Cortex of kidney (tissue), 1 donor: ENCODE measurements at places on chromosomes 7 and 10.

DNA sequence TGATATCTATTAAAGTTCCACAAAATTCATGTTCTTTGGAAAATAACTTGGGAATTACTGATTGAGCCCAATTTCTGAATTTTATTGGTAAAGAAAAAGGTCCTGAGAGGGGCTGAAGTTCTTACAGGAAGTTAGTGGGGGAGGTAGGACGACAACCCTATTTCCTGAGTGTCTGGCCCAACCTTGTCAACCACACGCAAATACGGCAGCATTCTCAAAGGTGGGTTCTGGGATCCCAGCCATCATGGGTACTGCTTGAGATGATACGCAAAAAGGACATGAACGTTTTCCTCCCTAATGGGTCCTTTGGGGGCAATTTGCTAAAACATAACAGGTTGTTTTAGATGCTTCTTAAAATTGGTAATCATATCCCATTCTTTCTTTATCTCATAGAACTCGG, 2.7 kb upstream of the PDCD4 start:
- DNase-seq, result no peak

DNA sequence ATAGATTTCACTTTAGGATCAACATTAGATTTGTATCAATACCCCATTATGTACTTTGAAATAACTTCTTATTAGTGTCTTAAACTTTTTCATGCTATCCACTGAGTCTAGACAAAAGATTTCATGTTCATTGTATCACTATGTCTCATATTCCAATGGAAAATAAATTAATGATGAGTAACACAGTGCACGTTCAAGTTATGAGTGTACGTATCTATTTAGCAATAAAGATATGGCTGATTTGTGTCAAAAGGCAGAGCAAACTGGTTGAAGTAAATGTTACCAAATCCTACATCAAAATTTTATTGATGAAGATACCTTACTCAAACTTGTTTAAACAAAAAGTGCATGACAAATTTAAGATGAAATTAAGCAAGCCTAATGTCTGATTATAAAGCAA, 102.4 kb downstream of the SEMA3E start:
- no peak for DNase-seq

GRCh38 chr10:59079386-59080226, 96.8 kb upstream of the PHYHIPL start:
- no peak for DNase-seq

- no peak for DNase-seq
Observed at GRCh38 chr7:157710396-157710795, 373.6 kb downstream of the DNAJB6 start.

GRCh38 chr7:158362001-158362400, 225.6 kb downstream of the PTPRN2 start:
- no peak for DNase-seq

GRCh38 chr10:24944512-24945255, 7.7 kb downstream of the PRTFDC1 start:
- DNase-seq, result no peak

- DNase-seq, result no peak
Observed at GRCh38 chr10:77111611-77112550, 525.7 kb downstream of the KCNMA1 start.

- no peak for DNase-seq
Observed at GRCh38 chr7:4602905-4603842, 78.9 kb upstream of the FOXK1 start.

DNA sequence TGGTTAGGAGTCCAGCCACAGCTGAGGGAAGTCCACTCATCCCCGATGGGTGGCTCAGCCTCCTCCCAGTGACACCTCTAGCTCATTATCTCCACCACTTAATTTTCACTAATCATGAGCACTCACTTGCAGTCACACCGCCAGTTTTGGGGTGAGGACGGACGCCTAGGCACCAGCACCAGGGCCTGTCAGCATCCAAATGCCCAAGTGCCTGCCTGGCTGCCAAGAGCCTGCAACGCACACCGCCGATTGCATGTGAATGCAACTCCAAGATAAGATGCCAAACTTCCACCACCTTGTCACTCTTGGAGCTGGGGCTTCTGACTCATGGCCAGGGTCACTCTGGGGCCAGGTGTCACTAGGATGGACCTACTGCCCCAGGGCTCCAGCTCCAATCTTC, 24.4 kb upstream of the SMARCD3 start:
- no peak for DNase-seq

DNA sequence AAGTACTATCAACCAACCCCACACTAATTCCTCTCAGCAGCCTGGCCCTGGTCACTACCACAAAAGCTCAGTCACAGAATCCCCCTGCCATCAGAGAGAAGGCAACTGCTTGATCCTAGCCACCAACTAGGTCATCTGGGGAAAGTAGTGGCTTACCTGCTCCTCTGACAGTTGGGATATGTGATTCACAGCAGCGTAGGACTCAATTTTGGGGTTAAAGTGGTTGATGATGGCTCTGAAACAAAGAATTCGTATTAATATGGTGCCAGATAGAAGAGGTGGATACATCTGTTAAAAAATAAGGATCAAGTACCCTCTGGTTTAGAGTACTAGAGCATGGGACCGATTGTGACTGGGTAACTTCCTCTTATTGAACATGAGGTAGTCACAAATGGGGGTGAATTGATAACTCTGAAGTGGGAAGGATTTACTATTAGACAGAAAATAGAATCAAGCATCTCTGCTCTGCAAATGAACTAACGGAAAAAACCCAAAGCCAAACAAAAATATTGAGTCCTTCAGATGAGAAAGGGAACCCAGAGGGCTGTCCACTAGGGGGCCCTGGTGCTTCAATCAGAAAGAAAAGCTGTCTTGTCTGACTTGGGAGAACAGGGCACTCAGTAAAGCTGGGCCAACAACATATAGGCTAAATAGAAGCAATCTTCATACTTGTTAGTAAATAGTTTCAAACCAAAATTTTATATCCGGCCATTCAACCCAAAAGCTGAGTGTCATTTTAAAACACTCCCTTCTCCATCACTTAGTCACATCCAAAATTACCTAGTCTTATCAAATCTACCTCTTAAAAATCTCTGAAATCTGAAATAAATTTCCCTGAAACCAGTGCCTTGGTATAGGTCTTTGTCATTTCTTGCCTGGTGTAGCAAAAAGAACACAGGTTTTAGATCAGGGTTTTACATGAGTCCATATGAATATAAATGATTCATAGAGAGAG, 45.9 kb upstream of the KCNIP2 start:
- DNase-seq, result no peak

DNA sequence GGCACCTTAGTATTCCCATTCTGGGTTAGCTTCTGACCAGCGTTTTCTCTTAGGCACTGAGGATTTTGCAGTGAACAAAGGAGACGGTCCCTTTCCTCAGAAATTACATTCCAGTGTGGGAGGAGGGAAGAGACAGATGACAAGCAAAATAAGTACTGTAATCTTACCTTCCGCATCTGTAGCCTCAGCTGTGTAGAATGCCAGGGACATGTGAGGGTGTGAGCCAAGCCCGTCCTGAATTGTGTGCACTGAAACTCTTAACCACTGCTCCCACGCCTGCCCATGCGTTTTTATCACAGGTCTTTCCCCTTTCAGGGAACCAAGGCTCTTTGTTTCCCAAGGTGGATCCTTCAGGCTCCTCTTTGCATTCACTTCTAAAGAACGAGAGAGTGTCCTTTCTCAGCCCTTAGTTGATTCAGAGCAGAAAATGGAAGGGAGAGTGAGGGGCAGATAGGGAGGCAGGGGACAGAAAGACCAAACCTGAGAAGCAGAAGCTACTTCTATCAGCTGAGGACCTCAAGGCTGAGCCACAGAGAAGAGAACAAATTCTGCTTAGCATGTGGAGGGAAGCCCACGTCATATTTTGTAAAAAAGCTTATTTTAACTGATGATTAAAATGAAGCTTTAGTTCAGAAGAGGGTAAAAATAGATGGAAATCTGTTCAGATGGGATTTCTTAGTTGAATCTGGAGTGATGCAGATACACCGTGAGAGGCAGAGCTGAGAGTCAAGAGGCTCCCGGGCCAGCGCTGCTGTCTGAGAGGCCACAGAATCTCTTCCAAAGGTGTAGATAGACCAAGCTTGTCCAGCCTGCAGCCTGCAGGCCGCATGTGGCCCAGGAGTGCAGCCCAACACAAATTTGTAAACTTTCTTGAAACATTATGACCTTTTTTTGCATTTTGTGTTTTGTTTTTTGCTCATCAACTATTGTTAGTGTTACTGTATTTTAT, 122.5 kb downstream of the CCNY start:
- no peak for DNase-seq

DNA sequence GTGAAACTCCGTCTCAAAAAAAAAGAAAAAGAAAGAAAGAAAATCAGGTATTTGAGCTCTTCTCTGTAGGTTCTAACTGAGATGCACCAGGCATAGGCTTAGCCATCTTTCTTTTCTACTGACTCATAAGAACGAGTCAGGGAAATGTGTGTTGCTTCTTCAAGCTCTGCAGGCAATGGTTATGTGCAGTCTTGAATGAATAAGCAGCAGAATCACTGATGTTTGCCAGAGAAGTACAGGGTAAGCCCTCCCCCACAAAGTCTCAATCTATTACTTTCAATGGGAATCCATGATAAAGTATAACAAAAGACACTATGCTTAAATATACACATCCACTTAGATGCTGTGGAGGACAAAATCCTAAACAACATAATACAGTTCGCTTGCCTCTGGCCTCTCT, 239.2 kb downstream of the PARD3 start:
- DNase-seq, result no peak

- DNase-seq, result no peak
Observed at GRCh38 chr10:24779737-24780136, 56.0 kb upstream of the ARHGAP21 start.

DNA sequence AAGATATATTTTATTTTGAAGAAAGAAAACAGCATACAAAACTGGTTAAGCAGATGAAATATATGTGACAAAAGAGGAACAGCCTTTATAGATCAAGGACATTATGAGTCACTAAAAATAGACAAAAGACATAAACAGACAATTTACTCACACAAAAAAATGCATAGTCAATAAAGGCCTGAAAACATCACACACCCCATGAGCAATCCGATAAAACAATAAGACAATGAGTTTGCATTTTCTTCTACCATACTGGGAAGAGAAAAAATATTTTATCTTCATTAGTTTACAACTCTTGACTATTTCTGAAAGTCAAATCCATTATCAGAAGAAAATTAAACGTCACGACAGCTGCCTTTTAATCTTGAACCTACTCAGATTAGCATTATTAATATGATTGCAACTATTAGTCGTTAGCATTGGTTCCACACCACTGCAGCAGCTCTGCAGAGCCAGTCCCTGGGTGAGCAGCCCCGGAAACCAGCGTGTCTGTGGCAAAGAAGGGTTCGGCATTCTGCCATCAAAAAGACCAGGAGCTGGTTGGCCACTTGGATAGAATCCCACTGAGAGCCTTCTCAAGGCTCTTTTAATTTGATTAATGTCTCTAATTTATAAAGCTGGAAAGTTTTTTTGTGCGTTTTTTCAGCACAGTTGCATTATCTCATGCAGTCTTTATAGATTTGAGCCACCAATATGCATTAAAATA, 305.4 kb upstream of the SHH start:
- no peak for DNase-seq

DNA sequence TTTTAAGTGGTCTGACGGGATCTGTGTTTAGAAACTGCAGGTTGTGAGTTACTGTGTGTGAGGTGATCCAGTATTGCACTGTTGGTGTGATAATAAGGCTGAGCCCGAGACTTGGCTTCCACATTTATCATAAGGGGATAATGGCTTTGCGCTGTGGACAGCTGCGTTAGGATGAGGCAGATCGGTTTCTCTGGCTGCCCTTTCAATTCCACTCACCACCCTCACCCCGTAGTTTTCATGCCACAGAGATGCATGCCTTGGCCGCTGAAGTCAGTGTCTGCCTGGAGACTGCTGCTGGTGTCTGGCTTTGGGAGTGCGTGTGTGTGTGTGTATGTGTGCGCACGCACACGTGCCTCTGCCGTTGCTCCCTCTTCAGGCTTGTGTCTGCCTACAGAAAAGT, 273.0 kb downstream of the CCDC3 start:
- no peak for DNase-seq

- DNase-seq, result no peak
Observed at GRCh38 chr7:137669706-137670105, 177.1 kb downstream of the DGKI start.

GRCh38 chr10:17479015-17479615, 24.7 kb upstream of the ST8SIA6 start:
- DNase-seq, result no peak

- no peak for DNase-seq
Observed at GRCh38 chr10:123136806-123137642, 1.3 kb downstream of the HMX3 start.

DNA sequence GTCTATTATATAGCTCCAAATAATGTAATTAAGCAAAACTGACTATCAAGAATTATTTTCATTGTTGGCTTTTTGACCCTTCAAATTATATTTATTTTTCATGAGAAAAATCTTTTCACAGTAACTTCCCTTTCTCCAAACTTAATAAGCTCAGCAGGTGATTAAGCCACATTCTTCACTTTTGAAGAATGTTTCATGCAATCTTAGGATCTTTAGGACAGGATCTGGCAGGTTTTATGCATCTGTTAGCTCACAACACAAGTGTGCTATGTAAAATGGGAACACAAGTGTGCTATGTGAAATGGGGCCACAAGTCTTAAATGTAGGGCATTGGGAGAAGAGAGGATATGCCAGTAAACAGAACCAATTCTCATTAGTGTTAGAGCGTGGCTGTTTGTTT, 26.3 kb downstream of the BCAP29 start:
- DNase-seq, result no peak

DNA sequence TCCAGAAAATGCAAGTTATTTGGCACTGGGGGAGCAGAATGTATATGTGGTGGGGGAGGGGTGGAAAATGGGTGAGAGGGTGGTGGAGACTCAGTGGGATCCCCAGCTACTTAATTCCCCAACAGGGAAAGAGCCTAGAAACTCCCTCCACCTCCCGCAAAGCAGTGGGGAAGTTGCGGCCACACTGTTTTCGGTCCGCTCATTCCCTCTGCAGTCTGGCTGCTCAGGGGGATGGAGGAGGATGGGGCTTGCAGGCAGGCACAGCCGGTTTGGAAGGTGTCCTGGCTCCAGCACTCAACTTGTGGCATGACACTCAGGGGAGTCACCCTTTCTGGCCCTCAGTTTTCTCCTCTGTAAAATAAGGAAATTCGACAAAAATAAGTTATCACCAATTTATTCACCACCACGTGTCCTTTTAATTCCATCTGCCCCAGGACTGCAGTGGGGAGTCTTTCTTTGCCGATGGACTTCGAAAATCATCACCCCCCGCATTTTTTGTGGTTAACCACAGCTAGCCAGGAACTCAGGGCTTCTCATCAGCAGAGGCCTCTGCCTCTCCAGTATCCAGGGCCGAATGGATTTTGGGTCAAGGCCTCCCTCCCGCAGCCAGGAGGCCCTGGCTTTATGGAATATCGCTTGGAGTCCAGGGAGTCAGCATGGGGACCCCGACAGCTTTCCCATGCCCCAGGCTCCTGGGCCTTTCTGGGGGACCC, 1.6 kb upstream of the HTRA1 start:
- DNase-seq, result no peak

DNA sequence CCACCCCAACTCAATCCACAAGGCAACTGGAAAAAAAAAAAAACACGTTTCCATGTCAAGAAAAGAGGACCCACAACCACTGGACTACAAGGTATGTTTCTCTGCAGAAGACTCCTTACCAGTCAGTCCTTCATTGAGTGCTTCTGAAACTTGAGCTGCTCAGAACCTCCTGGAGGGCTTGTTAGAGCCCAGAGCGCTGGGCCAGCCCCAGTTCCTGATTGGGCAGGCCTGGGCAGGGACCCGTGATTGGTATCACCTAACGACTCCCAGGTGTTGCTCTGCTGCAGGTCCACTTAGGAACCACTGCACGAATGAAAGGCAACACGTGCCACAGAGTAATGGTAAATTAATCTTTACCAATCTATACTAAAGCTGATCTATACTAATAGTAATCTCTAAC, 473 bp upstream of the CCDC201 start:
- DNase-seq, result no peak

- DNase-seq, result no peak
Observed at GRCh38 chr7:5519515-5519928, 95.9 kb upstream of the TNRC18 start.
